Hippocampal formation (tissue), 2 donors: ENCODE measurements at places on chromosomes 2 and 18.

DNA sequence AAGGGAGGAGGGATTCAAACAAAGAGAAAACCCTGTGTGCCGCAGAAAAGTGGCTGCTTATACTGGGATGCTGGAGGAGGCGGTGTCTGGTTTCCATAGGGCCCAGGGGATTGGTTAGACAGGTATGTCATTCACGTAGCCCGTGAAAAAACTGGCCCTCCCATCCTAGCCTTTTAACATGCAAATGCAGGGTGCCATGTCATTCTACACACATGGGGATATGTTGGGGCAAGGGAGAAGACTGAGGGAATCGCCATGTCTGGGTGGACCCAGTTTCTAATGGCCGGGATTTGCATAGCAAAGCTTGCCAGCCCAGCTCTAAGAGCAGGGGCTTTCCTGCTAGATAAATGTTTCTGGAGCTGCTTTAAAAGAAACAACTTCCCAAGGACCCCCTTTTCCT is 8.2 kb upstream of the RNU2-63P start:
- no peak for DNase-seq

DNA sequence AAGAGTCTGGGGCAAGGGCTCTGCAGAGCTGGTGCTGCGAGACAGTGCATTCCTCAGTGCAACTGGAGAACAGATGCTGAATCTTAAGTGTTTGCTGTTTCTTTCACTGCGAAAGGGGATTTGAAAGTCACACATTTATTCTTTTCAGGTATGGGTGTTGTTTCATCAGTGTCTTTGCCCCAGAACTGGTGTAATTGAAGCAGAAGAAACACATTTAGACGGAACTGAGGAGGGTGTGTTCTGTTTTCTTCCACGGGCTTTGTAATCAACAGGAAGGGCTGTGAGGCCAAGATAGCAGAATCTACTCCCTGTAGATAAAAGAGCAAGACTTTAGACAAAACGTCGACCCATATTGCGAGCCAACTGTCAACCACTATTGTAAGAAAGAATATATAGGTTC is 151.9 kb downstream of the EPHA4 start:
- DNase-seq = no peak

DNA sequence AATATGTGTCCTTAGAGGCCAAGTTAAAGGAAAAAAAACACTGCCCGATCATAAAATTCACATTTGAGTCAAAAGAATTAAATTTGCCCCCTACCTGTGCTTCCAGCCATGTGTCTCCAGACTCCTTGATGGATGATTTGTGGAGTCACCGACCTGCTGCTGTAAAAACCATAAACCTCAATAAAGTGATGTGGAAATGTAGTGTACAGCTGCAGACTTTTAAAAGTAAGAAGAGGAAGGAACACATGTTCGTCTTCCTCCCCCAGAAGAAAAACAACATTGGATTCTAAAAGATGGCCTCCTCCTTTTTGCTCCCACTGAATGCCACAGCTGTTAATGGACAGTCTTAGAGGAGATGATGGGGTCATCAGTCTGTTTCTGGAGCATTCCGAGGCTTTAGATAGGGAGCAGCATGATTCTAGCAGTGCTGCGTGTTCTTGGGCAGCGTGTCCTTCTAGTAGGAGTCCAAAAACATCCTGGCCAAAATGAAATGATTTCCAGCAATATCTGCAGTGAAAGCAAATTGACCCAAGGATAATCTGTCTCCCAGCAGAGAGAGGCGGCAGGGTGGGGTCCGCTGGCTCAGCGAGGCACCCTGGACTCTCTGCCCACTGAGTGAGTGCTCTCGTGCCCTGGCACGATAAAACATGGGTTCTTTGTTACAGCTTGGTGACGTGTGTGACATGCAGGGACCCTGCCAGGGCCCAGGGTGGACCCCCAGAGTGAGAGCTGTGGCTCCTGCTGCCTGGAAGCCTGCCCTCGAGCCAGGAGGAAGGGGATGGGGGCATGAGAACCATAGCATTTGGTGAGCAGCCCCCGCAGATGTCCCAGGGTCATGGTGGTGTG is 196.1 kb downstream of the FAM210A start:
- DNase-seq = no peak

DNA sequence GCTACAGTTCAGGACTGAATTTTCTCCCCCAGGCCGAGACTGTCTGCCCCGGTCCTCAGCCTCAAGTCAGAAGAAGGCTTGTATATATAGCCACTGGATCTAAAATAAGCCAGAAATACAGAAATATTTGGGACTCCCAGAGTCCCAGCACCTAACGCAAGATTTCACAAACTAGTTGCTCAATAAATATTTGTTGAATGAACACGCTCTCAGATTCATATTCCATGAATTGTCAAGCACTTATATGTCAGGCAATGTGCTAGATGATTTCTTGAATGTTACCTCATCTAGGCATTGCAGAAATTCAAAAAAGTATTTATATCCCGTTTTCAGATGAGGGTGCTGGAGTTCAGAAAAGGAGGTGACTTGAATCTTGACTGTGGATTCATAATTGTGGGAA is 163.7 kb upstream of the KLHL29 start:
- DNase-seq = no peak

- no peak for DNase-seq
Measured at GRCh38 chr2:3771576-3771975, 68.2 kb downstream of the DCDC2C start.

GRCh38 chr2:181394741-181395437 is 62.3 kb upstream of the ITGA4 start:
- DNase-seq = no peak

- no peak for DNase-seq
Measured at GRCh38 chr2:190583507-190584337, 49.2 kb upstream of the NEMP2 start.

DNA sequence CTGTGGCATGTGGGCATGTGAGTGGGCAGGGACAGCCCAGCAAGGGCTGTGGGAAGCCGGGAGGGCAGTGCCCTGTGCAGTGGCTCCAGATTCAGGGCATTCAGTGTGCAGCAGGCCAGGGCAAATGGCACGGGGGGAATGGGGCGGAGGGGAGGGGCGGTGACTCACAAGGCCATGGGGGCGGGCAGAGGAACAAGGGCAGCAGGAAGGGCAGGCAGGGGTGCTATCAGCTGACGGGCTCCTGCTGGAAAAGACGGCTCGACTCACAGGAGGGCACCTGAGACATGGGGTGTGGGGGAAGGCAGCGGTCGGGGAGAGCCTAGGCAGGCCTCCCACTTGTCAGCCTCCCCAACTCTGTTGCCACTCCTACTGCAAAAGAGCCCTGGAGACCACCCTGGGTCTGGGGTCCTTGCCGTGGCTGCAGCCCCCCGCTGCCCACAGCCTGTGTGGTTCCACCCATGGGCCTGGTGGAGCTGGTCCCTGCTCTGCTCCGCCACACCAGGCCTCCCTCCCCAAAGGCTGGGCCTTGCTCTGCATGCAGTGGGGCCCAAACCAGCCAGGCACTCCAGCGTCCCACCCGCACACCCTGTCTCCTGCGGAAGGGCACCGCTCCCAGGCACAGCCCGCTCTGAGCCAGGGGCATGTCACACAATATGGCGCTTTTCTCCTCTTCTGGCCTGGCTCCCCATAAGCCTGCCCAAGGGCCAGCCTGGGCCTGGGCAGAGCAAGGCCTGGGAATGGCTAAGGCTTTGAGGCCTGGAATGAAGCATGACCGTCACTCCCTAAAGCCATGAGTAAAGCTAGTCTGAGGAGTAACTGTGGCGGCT is 25.9 kb downstream of the HS6ST1 start:
- no peak for DNase-seq

DNA sequence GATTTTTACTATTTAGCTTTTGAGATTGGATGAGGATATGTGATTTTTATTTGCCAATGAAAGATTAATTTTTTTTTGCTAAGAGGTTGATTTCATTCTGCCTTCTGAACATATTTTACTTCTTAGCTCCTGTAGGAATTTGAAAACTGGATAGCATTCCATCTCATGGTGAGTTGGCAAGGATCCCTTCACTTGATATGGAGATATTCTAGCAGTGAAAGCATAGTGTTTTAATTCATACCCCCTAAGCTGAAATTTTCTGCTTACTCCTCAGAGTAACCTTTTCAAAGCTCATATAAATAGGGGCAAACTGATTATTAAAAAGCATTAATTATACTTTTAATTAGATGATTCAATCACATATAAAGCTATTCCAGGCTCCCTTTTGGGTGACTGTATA is 61.0 kb upstream of the KCNJ3 start:
- no peak for DNase-seq

DNA sequence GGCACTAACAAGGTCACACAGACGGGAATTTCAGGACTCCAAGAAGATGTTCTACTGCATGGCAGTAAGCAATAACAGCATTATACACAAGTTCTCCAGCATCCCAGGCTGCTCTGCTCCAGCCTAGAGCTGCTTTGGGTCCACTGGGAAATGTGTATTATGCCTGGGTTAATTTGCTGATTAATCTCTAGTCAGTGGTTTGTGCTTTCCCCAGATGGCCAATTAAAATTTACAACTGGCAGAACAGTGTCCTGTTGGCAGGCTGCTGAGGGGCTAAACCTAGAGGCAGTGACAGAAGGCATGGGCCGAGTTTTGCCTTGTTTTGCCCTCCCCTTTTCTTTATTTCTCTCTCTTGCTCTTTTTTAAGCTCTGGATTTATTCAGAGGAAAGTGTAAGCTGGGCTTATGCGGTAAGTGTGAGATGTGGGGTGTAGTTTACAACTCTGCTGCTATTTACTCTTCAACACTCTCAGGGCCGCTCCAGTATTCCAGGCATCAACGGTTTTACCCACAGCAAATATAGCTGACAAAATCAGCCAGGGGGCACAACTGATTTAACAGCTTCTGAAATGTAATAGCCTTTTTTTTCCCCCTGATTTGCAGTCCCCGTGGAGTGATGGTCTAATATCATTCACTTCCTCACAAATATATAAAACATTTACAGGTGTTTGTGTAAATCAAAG is 348.0 kb downstream of the GPD2 start:
- DNase-seq = no peak

GRCh38 chr2:3672861-3673678 is 15.1 kb downstream of the ALLC start:
- no peak for DNase-seq

DNA sequence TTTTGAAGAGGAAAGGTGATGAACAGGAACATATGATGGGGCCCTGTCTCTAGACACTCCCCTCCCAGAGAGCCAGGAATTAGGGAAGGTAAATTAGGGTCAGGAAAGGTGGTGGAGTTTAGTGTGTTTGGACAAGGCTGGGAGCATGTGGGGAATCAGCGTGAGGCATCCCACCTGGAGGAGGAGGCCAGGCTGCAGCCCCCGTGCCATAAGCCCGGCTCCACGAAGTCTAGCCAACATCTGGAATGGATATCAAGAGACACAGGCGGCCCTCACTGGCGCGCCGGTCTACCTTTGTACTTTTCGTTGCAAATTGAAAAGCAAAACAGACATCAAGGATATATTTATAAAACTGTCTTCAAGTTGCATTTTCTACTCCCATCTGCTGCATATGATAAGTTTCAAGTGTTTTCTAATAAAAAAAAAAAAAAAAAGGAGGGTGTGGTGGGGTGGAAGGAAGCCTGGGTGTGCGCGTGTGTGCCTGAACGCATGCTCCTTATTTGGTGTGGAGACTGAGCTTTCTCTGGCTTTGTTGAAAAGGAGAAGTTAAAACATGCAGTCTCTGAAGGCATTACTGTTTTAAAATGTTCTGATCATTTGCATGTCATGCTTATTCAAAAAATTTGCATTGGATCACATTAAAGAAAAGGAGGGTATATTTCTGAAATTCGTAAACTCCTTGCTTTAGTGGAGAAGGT is 546.7 kb upstream of the ID2 start:
- no peak for DNase-seq

DNA sequence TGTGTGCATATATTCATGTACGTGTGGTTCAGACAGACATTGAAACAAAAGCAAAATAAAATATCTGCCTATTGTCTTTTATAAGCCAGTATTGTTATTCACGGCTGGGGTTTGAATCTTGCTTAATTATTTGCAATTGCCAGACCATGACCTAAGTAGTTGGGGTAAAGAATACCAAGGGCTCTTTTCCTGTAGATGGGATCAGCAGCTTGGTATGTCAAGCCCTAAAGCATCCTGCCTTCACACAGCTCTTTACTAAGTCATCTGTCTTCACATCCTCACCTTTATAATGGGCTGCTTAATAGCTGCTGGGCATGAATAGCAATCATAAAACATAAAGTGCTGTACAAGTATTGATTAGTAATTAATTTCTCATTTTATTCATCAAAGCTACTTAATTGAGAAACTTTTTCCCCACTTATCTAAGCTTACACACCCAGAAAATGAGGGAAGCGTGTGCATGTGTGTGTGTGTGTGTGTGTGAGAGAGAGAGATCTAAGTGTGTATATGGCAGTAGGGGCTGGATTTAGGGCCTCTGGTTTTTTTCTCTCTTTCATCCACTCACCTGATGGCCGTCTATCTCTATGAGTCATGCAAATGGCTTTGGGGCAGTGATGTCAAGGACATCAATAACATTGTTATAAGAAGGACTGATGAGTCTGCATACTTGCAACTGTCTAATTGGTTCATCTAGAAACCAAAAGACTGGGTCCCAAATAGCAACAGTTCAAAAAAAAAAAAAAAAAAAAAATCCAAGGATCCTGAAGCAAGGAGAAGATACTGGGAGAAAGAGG is 244.1 kb upstream of the TNP1 start:
- no peak for DNase-seq

GRCh38 chr18:980586-980985 is 75.9 kb downstream of the ADCYAP1 start:
- no peak for DNase-seq

GRCh38 chr2:64793701-64794100 is 140.0 kb upstream of the SERTAD2 start:
- no peak for DNase-seq

- peak; percentile 7 for DNase-seq
Measured at GRCh38 chr2:191030521-191031154, 16.7 kb upstream of the STAT1 start.

DNA sequence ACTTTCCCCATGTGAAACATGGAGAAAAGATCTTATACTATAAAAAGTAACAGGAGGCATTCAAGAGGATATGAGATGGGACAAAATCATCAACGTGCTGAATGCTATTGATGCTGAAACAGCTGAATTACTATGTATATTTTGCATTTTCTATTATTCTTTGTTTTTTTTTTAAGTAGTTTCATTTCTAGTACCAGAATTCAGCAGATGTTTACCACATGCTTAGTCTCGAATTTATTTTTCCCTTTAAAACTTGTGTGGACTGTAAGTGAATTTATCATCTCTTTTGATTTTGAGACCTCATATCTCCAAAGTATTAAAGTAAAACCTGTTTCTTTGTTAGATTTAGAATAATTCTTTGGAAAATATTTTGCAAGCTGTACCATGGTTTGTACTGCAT is 205.8 kb downstream of the PTPRM start:
- no peak for DNase-seq
